T-helper 17 cell (primary cell): ENCODE measurements at places on chromosomes 1 and 21.

DNA sequence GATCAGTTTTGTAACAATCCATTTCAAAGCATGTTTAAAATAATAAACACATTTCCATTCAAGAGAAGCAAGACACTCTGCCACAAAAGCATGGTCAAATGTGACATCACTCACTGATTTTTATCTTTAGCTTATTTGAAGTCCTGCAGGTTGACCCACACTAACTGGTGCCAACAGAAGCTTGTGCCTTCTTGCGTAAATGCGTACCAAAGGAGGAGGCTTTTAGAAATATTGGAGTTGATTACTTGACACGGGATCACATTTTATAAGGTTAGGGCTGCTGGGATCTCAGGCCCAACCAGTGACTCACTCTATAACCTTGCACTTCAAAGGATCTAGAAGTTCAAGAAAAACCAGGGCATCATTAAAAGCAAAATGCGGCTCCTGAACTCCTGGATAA, 203.6 kb downstream of the PCP4 start:
- DNase-seq, result no peak

- DNase-seq, result no peak
Observed at GRCh38 chr1:55876276-55877060, 661.3 kb upstream of the USP24 start.

- no peak for DNase-seq
Observed at GRCh38 chr1:66699213-66699612, 53.0 kb upstream of the DYNLT5 start.

DNA sequence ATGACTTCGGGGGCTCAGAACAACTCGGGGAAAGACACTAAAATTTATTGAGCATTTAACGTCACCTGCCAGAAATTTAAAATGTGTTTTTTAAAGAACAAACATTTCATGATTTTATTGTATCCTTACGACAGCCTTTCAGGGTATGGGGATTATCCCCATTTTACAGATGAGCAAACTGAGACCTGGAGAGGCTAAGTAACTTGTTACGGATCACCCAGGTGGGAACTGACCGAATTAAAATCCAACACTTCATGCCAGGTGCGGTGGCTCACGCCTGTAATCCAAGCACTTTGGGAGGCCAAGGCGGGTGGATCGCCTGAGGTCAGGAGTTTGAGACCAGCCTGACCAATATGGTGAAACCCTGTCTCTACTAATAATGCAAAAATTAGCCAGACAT, 50.9 kb downstream of the DISC1 start:
- DNase-seq, result no peak

DNA sequence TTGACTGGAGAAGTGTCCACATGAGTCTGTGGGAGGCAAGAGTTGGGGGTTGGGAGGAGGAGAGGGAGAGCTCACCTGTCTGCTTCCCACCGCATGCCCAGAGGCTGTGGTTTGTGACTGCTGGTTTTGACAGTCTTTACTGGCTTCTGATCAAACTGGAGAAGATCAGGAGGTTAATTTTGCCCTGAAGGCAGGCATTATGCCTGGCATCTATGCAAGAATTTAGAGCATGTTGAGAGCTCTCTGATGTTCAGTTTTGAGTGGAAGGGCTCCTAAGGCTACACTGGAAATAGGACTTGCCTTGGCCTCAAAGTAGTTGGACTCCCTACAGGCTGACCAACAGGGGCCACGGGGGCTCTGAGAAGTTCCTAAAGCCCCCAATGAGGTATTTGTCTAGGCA, 101.6 kb downstream of the TLR5 start:
- DNase-seq, result no peak

- no peak for DNase-seq
Observed at GRCh38 chr1:24182061-24182460, 5.0 kb downstream of the IFNLR1 start.

DNA sequence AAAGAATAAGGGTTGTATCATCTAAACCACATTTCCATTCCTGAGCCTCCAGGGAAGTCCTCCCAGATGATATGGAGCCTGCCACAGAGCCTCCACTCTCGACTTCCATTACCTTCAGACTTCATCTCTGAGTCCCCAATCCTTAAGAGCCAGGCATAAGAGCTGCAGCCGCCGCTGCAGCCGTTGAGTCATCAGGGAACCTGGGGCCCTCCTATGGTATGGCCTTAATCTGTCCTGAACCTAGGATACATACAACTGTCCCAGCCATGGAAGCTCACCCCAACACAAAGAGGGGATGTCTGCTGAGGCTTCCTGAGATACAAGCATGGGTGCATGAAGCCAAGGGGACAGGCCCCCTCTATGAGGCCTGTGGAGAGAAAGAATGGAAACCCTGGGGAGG, 16.3 kb downstream of the TAL1 start:
- DNase-seq, result no peak

- DNase-seq, result no peak
Observed at GRCh38 chr1:198647055-198647454, 8.2 kb downstream of the PTPRC start.

DNA sequence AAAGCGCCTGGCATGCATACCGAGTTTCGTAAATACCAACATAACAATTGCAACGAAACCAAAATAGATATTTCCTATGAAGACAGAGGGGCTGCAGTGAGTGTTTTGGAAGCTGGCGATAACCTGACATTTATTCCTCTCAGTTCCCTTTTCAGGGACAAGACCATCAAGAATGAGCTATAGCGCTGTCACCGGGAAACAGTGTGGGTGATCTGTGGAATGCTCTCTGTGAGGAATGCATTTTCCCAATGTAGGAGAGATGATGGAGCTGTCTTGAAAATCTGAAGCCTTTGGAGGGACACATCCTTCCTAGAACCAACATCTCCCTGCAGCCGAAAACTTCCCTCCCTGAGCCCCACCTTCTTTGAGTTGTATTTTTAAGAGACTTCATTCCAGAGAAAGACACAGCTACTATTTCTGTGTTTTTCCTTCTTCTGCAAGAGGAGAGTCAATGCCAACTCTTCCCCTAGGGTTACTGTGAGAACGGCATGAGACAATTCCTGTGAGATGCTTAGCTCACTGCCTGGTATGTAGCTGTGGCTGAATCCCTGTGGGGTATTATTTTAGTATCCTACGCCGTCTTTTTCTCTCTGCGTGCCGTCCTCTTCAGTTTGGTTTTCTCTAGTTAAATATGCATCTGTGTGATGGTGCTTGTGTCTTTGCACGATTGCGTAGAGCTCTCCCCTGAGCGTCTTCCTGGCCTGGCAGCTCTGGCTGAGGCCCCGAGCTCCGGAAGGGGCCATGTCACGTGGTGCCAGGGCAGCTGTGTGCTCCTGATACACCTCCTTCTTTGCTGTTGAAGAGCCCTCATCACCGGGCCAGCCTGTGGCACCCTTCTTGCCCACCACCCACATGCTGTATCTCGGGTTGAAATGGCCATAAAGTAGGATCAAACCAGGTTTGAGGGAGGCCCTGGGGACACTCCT, 45.2 kb downstream of the AJAP1 start:
- DNase-seq, result no peak

- DNase-seq, result no peak
Observed at GRCh38 chr1:151939141-151939540, 29.8 kb upstream of the THEM4 start.
